Astrocyte (in vitro differentiated cells and primary cell): ENCODE measurements at places on chromosomes 5 and 9. TPM values are rescaled to one million over a fixed set of nuclear protein-coding genes. Genes with fewer than 3 reads are reported as not detected.
A peak's percentile ranks its signal among the peaks of the same experiment; 100 is the strongest.

Gene ABITRAM
- total RNA-seq, result 16.3 and 16.7 TPM in 2 replicates

Gene ERBIN
- total RNA-seq, result 80.8 and 83.4 TPM in 2 replicates

GRCh38 chr9:37926737-37927118, 22.8 kb upstream of the SLC25A51 start:
- no peaks in the 10 kb centered on the region for H3K27me3 ChIP-seq
- H3K4me1 ChIP-seq, result peaks cover 41% of the 10 kb centered on the region
- DNase-seq, result no peak
- peak overlapping the region; percentile 3 for H3K27ac ChIP-seq
- no peaks in the 10 kb centered on the region for H3K36me3 ChIP-seq
- H3K4me3 ChIP-seq, result no peak overlapping the region

Gene F2RL2
- total RNA-seq, result 23.4 and 26.0 TPM in 2 replicates

GRCh38 chr9:97636903-97637302, 3.3 kb downstream of the NCBP1 start:
- H3K27me3 ChIP-seq, result no peaks in the 10 kb centered on the region
- H3K4me1 ChIP-seq, result peaks cover 12% of the 10 kb centered on the region
- DNase-seq, result no peak
- H3K4me3 ChIP-seq, result no peak overlapping the region
- H3K27ac ChIP-seq, result no peak overlapping the region

DNA sequence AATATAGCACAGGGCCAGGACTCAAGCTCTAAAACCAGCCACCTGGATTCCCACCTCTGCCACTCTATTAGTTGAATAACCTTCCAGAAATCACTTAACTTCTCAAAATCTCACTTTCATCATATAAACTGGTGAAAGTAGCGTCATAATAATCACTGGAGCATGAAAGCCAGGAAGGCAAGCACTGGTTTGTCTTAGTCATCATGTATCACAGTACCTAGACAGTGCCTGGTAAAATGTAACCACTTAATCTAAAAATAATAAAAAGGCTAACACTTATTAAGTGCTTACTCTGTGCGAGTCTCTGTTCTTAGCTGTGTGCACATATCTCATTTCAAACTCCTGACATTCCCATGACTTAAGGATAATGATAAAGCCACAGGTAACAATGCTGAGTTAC, 109.4 kb downstream of the ASTN2 start:
- no peak overlapping the region for H3K4me3 ChIP-seq
- DNase-seq, result no peak
- no peaks in the 10 kb centered on the region for H3K36me3 ChIP-seq
- H3K27me3 ChIP-seq, result no peaks in the 10 kb centered on the region

DNA sequence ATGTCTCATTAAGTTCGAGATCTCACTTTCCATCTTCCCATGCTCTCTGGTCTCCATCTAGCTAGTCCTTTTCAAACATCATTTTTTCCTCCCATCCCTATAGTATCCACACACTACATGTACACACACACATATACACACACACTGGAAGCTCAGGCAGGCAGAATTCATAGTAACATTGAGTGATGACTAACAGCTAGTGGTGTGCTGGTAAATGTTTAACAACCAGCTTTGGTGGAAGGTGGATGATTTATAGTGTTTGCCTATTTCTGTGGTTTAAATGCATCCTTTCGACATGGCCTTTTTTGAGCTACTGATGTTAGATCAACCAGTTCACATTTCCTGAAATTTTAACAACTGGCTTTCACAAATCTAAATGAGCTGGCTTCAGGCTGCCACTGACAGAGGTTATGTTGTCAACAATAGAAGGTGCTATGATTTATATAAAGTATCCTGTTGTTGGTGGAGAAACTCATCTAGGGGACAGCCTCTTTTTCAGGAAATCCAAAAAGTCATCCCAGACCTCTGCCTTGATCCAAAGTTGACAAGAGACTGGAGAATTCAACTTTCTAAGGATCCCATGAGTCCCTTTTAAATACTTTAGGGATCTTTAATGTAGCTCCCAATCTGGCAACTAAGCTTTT, 117.8 kb downstream of the CCDC192 start:
- H3K27ac ChIP-seq, result no peak overlapping the region
- peak; percentile 87 for DNase-seq
- no peak overlapping the region for H3K4me3 ChIP-seq
- no peaks in the 10 kb centered on the region for H3K27me3 ChIP-seq
- H3K4me1 ChIP-seq, result no peaks in the 10 kb centered on the region

Gene TSSK1B
- total RNA-seq, result 0.20 and 0.41 TPM in 2 replicates

DNA sequence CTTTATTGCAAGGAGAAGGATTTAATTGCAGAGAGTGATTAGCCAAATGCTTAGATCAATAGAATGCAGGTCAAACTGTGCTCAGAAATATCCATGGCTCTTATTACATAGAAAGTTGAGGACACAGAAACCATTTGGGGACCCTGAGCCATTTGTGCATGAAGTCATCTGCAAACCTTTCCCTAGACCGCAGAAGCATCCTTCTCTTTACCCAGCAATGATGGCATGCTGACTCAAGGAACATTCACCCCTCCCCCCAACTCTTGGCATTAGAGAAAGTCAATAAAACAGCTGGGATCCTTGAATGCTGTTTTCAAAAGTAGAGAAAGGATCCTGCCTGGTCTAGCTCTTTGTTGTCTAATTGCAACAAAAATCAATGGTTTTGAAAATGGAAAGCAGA, 73.5 kb downstream of the PPP2R2B start:
- H3K4me3 ChIP-seq, result no peak overlapping the region
- no peaks in the 10 kb centered on the region for H3K4me1 ChIP-seq
- DNase-seq, result peak; percentile 58
- no peaks in the 10 kb centered on the region for H3K27me3 ChIP-seq
- no peaks in the 10 kb centered on the region for H3K36me3 ChIP-seq

GRCh38 chr5:56625541-56625940, 189.8 kb upstream of the MAP3K1 start:
- H3K4me1 ChIP-seq, result peaks cover 13% of the 10 kb centered on the region
- peak overlapping the region; percentile 58 for H3K27ac ChIP-seq
- peak; percentile 94 for DNase-seq
- H3K27me3 ChIP-seq, result no peaks in the 10 kb centered on the region

Gene SHOC1
- not detected in 2 replicates for total RNA-seq

Gene NTRK2
- 4.6 and 4.8 TPM in 2 replicates for total RNA-seq

Gene CCL27
- 0.52 TPM in 1 of 2 replicates, not detected in the other for total RNA-seq

DNA sequence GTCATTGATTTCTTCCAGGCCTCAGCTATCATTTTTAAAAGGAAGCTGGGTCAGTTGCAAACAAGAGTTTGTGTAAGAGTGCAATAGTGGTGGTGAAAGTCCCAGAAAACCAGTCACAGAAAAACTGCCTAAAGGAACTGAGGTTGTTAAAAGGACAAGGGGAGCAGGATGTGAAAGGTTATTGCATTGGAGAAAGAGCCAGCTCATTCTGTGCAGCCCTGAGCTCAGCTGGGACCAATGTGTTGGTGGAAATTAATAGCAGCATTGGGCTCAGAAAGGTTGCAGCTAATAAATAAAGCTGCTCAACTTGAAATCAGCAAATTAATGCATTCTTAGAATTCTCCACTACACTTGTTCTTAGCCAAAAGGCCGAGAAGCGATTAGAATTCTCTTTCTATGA, 34.9 kb downstream of the NREP start:
- no peak for DNase-seq
- no peak overlapping the region for H3K4me3 ChIP-seq
- no peaks in the 10 kb centered on the region for H3K27me3 ChIP-seq
- no peak overlapping the region for H3K27ac ChIP-seq
- H3K36me3 ChIP-seq, result peaks cover 11% of the 10 kb centered on the region

GRCh38 chr5:1467341-1468246, 22.4 kb upstream of the SLC6A3 start:
- no peak for DNase-seq
- no peak overlapping the region for H3K27ac ChIP-seq
- no peaks in the 10 kb centered on the region for H3K27me3 ChIP-seq
- peaks cover 8% of the 10 kb centered on the region for H3K4me1 ChIP-seq
- H3K4me3 ChIP-seq, result no peak overlapping the region
